CD8-positive, alpha-beta memory T cell (primary cell): ENCODE measurements at places on chromosomes 5 and 9. TPM values are rescaled to one million over a fixed set of nuclear protein-coding genes. Genes with fewer than 3 reads are reported as not detected.

- DNase-seq = no peak
Observed at GRCh38 chr5:122846051-122846550, 688 bp downstream of the SNX24 start.

- no peak for DNase-seq
Observed at GRCh38 chr9:84852617-84853301, 183.2 kb downstream of the NTRK2 start.

- DNase-seq = no peak
Observed at GRCh38 chr5:60651872-60652620, 47.9 kb downstream of the DEPDC1B start.

The PCDHB5 gene
- polyA plus RNA-seq = not detected

DNA sequence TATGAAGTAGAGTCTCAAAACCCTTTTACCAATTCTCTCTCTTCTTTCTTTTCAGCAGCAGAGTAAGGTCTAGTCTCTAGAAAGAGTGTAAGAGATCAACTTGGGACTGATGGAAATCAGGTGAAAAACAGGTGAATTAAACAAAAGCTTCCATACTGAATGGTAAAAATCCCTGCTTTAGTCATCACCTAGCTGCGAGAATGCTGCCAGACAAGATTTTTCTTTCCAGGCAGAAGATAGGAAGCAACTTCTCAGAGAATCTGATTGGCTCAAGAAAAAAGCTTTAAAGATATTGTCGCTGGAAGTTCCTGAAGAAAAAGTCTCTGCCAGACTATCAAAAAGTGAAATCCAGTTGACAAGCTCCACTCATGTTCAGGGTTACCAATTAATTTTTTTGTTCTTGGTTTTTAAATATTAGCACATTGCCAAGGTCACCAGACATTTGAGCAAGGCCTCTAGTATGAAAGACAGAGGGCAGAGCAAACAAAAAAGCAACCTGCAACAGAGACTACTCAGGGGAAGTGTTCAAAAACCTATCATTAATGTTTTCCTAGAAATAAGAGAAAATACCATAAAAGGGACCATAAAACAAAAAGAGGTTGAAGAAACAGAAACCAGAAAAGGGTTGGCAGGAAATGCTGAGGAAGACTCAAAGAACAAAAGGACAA, 9.3 kb downstream of the CDO1 start:
- no peak for DNase-seq
